Activated CD8-positive, alpha-beta T cell treated with anti-CD3 and anti-CD28 coated beads for 36 hours (primary cell): ENCODE measurements at places on chromosomes 7 and 10.

DNA sequence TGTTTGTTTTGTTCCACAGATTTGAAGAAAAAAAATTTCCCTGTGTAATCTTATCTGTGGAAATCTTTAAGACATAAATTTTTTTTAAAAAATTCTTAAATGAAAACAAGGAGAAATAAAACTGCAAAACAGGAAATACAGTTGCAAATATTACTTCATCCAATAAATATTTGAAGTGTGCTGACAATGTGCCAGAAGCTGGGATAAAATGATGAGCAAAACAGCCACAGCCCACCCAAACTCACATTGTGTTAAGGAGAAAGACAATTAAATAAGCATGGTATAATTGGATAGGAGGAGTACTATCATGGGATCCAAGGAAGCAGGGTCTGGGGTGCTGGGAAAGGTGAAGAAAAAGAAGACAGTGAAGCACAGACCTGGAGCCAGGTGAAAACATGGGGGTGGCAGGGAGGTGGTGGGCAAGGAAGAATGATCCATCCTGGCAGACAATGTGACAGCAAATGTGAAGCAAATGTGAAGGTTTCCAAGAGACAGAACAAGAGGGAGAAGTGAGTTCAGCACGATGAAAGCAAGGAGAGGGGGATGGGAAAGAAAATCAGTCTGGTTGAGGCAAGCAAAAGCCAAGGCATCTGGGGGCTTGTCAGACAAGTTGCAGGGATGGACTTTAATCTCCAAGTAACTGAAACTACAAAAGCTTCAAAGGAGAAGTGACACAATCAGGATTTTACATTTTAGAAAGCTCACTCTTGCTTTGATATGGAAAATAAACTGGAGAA is 135.9 kb downstream of the HIBADH start:
- no peak for DNase-seq

DNA sequence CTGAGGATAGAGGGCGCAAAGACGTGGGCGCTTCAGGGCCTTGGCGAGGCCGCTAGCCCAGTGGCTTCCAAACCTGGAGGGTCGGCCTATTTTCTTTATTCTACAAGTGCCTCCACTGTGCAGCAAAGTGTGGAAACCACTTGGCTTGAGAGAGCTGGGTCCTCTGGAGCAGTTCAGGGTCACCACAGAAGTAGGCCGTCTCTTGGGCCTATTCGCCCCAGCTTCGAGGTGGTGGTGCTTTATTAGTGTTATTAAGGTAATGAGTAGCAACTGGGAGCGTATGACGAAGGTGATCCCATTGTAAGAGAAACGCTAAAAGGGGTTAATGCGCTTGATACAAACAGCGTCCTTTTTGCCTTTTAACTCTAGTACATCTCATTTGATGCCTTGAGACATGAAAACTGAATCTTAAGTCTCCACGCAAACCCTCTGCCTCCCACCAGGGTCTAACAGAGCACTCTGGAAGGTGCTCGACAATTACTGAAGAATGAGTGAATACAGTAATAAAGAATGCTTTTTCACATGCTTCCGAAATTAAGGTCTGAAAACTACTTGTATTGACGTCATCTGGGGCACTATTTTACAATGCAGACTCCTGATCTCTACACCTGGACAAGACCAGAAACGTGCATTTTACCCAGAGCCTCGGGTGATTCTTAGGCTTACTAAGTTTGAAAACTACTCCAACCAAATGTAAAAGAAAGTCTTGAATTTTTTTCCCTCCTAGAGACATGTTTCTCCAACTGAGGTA is 647 bp upstream of the GSAP start:
- DNase-seq = no peak

DNA sequence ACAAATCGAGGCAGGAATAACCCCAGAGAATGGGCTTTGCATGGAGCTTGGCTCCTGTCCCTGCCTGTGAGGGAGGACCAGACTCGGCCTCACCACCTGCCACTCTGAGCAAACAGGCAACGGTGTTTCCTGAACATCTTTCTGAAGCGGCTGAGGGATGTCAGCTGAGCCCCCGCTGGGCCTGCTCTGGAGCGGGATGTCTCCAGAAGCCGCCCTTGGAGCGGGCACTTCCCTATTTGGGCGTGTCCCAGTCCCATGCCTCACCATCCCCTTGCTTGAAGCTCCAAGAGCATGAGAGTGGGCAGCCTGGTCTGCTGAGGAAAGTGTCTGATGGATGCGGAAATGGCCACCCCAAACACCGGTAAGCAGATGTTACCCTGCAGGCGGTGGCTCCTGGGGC is 10.2 kb downstream of the ALKBH4 start:
- no peak for DNase-seq

DNA sequence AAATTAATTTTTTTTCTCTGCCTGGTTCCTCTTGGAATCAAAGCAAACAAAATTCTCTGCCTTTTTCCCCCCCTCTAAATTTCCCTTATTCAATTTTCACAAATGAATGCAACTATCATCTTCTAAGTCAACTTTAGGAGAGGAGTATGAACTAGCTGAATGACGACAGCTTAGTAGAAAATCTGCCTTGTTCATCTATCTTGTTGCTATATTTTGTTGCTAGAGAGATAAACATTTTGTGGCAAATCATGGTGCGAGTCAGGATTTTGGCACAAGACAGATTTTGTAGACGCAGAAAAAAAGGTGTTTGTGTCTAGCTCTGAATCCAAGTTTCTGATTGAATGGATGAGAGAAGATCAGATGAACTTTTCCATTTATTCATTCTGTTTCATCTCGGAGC is 81.0 kb upstream of the FZD8 start:
- DNase-seq = no peak

DNA sequence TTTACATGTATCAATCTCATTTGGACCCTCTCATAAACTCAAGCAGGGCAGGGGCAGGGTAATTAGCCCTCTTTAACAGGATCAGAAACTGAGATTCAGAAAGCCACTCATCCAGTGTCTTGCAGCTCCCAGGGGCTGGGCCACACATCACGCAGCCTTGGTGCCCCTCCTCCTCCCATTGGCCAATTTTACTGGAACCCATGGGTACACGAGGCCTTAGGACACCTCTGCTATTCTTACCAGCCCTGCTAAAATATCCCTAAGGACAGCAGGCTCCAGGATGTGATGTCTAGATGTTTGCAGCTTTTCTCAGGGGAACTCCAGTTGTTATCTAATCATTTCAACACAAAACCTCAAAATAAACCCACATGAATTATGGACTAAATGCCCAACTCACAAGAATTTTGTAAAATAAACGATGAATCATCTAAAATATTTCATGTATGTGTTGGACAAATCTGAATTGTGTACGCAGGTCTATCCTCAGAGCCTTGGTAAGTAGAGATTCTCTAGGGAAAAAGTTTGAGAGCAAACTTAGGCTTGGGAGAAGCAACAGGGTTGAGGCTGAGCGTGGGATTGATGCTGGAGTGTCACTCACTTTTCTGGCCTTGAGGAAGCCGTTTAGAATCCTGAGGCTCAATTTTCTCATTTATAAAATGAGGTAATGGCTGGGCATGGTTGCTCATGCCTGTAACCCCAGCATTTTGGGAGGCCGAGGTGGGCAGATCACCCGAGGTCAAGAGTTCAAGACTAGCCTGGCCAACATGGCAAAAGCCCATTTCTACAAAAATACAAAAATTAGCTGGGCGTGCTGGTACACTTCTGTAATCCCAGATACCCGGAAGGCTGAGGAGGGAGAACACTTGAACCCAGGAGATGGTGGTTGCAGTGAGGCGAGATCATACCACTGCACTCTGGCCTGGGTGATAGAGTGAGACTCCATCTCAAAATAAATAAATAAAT is 69.7 kb upstream of the TNS3 start:
- DNase-seq = no peak

DNA sequence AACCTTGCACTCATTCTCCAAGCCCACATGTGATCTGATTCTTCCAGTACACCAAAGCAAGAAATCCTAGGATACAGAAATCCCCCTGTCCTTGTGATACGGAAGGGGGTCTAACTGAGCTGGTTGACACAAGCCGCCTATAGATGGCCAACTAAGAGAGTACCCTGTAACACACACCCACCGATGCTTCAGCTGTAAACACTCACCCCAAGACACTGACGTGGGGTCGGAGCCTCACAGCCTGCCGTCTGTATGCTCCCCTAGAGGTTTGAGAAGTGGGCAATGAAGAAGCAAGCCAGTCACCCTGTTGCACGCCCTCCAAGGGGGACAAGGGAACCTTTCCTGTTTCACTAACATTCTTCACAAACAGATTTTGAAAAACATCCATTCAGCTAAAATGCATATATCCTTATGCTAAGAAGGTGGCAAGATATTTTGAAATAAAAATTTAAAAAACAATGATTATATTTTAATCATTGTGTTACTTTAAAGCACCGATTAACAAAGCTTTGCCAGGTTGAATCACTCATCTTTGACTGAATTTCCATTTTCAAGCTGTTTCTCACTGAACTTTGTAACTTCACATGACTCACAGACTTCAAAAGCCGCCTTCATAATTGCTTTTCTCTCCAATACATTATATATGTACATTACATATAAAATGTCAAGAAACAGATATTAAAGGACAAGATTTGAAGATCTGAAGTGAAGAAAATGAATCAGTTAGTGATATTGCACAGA is 329.3 kb downstream of the ARL4A start:
- DNase-seq = no peak

- no peak for DNase-seq
Observed at GRCh38 chr7:26789481-26790184, 74.8 kb downstream of the SKAP2 start.
